ENCODE measurements at places on chromosomes 12 and 14.

DNA sequence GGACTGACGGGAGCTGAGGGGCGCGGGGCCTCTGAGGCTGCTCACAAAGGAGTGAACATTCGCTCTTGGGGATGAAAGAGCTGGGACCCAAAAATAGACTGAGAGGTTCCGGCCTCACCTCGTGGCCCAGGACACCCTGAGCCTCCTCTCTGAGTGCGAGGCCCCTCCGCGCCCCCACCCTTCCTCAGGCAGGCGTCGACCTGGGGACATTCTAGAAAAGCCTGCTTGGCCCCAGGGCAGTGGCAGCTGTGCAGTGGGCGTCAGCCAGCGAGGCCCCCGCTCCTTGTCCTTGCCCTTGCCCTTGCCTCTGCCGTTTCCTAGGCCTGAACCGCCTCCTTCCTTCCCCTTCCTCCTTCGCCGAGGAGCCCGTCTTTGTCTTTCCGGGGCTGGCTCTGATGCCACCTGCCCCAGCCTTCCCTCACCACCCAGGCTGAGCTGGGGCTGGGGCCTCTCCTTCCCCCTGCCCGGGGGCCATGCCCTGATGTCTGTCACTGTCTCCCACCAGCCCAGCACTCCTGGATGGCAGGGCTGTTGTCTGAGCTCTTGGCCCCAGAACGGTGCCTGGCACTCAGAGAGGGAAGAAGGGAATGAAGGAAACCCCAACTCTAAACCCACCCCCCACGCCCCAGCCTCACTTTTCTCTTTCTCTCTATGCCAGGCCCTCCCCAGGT lies 208.2 kb upstream of the RTL1 start:
- DNase-seq = no peak

GRCh38 chr12:53766881-53767280 lies 15.1 kb upstream of the CISTR start:
- DNase-seq = no peak

- DNase-seq = no peak
Observed at GRCh38 chr12:107929436-107929835, 154.9 kb downstream of the ASCL4 start.

GRCh38 chr12:133129368-133130037 lies 571 bp downstream of the ZNF891 start:
- no peak for DNase-seq

GRCh38 chr12:131867891-131868675 lies 26.3 kb upstream of the ULK1 start:
- no peak for DNase-seq

DNA sequence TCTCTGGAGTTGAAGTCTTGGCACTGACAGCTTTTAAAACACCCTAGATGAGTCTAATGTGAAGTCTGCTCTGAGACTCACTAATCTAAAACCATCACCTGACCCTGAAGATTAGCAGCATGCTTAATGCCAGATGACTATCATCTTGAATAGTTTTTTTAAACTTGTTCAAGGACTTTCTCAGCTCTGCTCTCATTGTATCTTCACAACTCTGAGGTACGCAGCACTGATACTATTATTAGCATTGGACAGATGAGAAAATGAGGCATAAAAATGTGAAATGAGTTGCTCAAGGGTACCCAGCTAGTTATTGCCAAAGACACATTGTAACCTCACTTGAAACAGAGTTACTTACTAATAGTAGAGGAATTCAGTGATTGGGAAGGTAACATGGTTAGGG lies 4.8 kb downstream of the SLC38A1 start:
- DNase-seq = no peak

GRCh38 chr14:68942296-68943035 lies 36.6 kb downstream of the ACTN1 start:
- DNase-seq = no peak

DNA sequence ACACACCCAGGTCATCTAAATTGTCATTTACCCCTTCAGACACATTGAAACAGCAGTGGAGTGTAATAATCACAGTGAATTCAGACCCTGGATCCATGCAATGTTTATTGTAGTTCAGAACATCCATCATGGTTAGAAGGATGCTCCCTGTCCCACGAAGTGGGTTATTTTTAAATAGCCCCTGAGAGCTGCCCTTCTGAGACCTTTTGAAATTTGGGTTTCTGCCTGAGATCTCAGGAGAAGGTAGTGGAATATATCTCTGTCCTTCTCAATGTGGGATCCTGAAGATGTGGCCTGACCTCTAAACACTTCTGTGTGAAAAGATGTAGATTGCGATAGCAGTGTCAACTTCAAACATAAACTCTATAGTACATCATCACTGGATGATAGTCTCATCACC lies 1080.6 kb downstream of the TMEM121 start:
- no peak for DNase-seq

GRCh38 chr12:93348575-93349435 lies 28.9 kb upstream of the NUDT4 start:
- DNase-seq = no peak

GRCh38 chr14:69346710-69347109 lies 51.4 kb downstream of the ERH start:
- peak; percentile 50 for DNase-seq

DNA sequence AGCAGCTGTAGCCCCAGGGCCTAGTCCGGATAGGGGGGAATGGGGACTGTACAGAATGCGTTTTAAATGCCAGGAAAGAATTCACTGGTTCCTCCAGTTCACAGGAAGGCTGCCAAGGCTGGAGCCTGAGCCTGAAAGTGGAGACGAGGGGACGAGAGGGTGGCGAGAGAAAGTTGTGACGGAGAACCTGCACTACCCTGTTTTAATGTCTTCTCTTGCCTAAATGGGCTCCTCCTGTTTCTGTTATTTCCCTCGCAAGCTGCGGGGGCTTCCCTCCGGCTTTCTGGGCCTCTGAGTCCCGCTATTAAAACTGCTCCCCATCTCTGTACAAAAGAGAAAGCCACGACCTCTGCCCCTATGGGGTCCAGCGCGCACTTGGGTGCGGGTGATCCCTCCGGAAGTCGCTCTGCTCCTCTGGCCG lies 4.5 kb downstream of the C1QL4 start:
- DNase-seq = no peak

GRCh38 chr14:85531141-85531586 lies 1.2 kb downstream of the FLRT2 start:
- peak; percentile 44 for DNase-seq

- DNase-seq = no peak
Observed at GRCh38 chr14:101065696-101066694, 162.5 kb upstream of the RTL1 start.

DNA sequence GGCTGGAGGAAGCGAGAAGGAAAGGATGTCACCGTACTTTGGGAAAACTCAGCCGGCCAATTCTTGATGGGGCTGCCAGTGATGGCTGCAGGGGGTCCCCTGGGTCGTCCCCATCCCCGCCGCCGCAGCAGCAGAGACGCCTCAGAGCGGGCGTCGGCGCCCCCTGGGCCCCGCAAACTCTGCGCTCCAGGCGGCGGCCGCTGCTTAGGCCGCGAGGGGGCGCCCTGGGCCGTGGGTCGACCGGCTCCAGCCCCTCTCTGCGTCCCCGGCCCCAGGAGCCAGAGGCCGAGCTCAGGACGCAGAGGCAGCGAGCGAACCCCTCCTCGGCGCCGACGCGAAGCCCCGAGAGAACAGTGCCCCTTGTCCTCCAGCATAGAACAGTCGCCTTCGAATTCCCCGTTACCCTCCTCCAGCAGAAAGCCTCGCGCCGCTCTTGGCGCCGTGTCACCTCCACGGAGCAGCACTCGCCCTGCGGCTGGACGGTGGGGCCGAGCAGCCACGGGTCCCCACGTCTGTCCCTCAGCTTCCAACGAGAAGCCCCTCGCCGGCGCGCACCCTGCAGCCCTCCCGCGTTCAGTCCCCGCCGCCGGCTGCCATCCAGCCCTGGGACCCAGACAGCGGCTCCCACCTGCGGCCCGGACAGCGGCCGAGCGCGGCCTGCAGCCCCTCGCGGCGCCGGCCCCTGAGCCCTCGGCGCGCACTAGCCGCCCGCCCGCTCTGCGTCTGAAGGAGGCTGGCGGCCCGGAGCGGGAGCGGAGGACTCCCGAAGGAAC lies 106.6 kb downstream of the PRICKLE1 start:
- DNase-seq = peak; percentile 91

DNA sequence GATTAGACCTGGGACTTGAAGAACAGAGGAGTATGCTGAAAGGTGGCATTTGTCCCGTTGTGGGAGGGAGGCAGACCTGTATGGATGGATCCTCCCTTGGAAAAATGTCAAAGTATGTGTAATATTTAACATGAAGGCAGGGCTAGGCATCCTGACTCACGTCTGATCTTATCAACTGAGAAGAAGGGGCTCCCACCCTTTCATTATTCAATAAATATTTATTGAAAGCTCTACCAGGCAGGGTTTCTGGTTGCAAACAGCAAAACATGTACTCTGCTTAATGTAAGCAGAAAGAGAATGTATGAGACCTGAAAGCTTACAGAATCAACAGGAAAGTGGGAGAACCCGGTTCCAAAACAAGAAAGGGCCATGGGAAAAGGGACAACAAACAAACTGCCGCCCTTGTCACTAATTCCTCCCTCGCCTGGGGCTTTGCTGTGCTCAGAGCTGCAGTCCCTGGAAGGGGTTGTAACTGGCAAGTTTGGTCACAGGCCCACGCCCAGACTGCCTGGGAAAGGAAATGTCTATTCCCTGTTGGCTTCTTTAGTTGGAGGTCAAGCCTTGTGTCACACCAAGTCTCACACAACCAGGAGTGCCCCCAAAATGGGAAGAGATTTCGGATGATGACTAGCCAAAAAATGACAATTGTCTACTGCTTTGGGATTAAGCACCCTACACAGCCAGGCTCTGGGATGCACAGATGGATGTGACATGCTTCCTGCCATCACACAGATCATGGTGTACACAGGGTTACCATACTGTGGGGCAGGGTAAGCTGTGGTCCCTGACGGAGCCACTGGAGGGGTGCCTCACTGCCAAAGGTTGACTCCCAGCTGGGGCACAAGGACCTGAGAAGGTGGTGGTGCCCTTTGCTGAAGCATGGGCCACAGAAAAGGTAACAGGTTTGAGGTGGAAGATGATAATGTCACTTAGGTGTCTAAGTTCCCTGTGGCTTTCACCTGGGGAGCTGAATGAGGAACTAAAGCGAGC lies 36.8 kb downstream of the RAB35 start:
- DNase-seq = no peak

GRCh38 chr14:95034788-95035187 lies 122.5 kb downstream of the DICER1 start:
- DNase-seq = no peak

DNA sequence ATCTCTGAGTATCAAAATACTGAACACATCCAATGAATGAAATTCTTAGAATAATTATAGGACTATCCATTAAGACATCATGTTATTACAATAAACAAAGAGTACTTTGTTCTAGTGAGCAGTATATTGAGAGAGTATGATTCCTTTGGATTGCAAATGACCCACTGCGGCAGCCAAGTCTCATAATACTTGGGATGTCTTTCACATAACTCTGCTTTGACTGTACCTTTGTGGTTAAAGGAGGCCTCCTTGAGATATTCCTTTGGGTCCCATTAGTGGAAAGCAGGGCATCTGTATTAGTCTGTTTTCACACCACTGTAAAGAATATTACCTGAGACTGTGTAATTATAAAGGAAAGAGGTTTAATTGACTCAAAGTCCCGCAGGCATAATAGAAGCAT lies 593.8 kb downstream of the TRHDE start:
- DNase-seq = no peak

GRCh38 chr12:124478985-124479645 lies 88.3 kb downstream of the NCOR2 start:
- peak; percentile 30 for DNase-seq

DNA sequence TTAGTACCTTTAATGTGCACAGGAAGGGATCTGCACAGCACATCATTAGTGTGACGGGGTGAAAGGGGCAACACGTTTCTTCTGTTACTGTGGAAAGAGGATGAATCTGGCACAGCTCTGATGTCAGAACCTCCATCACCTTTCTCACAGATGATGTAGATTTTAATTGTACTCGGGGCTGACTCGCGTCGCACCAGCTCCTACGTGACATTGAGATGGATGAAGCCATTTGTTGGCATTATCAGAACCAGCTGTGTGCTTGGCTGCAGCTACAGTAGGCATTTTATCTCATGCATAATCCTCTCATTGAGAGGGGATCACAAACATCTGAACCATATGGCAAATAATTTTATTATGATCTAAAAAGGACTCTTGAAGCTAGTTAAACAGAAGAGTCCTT lies 173.6 kb downstream of the PDZRN4 start:
- DNase-seq = no peak

DNA sequence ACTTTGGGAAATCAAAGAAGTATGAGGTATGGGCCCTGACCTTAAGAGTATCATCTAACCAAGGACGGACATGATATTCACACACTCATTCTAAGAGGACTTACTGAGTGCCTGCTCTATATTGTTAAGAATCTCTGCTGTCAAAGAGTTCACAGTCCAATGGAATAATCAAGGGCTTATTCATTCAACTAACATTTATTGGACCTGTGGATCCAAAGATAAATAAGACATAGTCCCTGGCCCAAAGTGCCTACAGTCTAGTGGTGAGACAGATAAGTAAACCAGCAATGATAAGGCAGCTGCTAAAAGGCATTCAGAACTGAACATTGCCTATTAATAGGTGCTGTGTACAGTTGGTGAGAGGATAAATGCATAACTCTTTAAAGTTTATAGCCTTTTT lies 11.0 kb downstream of the WDR20 start:
- no peak for DNase-seq

GRCh38 chr14:74480046-74480445 lies 13.1 kb downstream of the NPC2 start:
- DNase-seq = no peak

GRCh38 chr12:54497883-54498282 lies 331 bp downstream of the NCKAP1L start:
- no peak for DNase-seq

DNA sequence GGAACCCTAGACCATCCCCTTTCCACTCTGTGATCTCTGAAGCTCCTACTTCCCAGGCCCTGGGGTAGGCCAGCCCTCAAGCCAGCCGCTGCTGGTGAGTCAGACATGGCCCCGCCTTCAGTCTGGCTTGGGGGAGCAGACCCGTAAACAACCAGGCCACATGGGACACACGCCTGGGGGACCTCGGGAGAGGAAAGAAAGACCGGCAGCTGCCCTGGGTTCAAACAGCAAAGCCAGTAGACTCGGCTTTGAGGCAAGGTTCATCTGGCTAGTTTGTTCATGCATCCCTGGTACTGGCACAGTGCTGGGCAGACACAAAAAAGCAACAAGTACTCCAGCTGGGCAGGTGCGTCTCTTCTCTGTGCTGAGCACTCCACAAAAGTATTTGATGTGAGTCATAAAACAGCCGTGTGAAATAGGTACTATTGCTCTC lies 101.9 kb downstream of the SETD3 start:
- DNase-seq = no peak

DNA sequence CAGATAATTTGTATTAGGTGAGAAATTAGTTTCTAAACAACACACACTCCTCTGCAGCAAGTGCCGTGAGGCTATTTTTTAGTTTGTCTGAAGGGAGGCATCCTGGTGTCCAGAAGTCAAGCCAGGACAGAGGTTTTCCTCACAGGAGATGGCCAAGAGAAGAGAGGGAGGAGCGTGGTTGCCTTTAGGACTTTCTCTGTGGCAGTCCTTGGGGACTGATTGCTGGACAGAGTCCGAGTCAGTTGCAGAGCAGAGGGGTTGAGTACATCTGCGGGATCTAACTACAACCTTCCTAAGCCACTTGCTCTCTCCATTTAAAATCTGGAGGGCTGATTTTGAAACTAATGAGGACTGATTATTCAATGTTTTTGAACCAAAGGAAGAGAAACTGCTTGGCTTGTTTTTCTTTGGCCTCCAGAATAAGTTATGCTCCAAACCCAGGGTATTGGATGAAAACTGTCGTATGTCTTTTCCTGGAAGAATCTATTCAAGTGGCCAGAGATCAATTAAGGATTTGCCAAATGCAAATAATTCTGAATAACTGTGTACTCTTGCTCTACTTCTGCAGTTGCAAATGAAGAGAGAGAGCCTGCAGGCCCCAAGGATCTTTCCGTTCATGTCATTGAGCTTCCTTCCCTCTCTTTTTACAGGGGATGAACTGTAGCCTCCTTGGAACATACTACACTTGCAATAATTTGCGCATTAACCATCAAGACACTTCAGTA lies 1.2 kb downstream of the SLCO1C1 start:
- peak; percentile 59 for DNase-seq
